ENCODE measurements at places on chromosomes 13 and 19.

DNA sequence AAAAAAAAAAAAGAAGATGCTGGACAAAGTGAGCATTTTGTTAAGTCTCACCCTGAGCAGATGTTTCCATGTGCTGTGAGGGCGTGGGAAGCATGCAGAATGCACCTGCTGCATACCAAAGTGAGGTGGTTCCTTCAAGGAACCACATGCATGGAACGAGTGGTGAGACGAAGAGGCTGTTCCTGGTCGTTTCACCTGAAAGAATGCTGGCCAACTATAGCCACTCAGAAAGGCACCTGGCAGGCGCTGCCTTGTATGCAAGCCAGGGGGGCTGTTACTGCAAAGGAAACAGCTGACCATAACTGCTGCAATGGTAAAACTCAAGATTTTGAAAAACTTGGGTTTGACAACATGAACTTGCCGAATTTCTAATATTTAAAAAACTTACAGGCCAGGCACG lies 14.7 kb downstream of the MIER2 start:
- DNase-seq = no peak

GRCh38 chr19:38805180-38805579 lies 7.6 kb downstream of the LGALS4 start:
- no peak for DNase-seq

GRCh38 chr13:30861836-30862467 lies 44.1 kb upstream of the MEDAG start:
- DNase-seq = no peak

DNA sequence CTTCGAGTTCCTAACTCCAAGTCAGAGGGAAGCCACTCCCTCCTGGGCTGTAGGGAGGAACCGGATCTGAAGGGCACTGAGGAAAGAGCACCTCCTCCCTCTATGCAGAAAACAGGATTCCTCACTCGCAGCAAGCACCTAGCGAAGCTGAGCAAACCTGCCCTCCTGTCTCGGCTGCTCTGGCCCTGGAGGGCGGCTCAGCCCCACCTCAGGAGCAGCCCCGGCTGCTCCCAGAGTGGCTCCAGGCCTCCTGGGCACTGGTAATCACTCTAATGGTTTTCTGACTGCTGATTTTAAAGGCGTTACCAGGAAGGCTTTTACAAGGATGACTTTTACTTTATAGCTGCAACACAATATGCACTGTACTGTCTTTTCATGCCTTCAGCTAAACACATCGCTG lies 312.5 kb downstream of the TEX29 start:
- DNase-seq = no peak

- DNase-seq = no peak
Observed at GRCh38 chr13:33717775-33718174, 100.2 kb upstream of the RFC3 start.

- DNase-seq = no peak
Observed at GRCh38 chr19:15672580-15673175, at the start of gene CYP4F12. Gene CYP4F12, plus strand, starts transcription at chr19:15673087. Its CDS starts 443 bp downstream, at chr19:15673530.

DNA sequence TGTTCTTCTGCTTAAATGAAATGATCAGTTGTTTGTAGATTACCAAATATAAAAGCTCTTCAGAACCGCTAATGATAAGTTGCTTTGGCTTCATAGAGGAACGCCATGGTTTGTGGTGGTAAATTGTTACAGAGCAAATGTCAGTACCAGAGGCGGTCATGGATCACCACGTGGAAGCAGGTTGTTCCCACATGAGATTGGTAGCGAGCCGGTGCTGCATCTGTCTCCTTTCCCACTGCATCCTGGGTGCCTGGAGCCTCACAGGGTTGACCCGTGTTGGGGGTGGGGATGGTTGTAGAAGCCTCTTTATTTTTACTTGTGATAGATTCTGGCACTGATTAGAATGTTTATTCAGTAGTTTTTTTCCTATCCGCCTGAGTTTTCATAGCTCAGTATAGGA lies 14.7 kb downstream of the GARRE1 start:
- DNase-seq = no peak

- DNase-seq = peak; percentile 51
Observed at GRCh38 chr19:588093-588740, 1.5 kb upstream of the HCN2 start.
